ENCODE measurements at places on chromosomes 2 and 18. TPM values are rescaled to one million over a fixed set of nuclear protein-coding genes. Genes with fewer than 3 reads are reported as not detected.

DNA sequence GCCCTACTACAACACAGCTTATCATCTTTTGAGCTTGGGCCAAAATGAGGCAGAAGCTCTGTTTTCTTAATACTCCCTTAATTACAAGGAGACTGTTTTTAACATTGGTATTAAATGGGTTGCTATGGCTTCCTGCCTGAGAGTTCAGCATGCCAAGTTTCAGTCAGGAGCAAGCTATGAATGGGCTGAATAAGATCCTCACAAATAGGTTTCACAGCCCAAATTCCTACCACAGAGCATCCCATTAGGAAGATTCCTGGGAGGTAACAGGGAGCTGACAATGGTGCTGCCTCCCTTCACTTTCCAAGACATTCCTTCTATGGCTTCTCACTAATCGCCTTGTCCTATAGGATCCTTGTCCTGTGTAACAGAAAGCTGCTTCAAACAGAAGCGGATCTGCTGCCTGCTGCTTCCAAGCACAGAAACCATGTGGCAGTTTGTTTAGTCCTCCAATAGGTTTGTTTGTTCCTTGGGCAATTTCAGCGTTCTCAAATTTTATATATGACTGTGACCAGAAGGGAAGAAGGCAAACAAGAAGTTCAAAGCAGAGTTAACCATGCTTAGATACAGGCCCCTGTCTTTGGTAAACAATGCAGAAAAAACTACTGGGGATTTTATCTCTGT is 70.9 kb downstream of the NCKAP5 start:
- DNase-seq = peak; percentile 68

GRCh38 chr2:133574620-133575019 is 6.4 kb upstream of the NCKAP5 start:
- no peak for DNase-seq

- DNase-seq = no peak
Observed at GRCh38 chr2:54757500-54757899, 34.0 kb downstream of the EML6 start.

GRCh38 chr18:50276452-50276851 is 4.9 kb downstream of the MBD1 start:
- no peak for DNase-seq

DNA sequence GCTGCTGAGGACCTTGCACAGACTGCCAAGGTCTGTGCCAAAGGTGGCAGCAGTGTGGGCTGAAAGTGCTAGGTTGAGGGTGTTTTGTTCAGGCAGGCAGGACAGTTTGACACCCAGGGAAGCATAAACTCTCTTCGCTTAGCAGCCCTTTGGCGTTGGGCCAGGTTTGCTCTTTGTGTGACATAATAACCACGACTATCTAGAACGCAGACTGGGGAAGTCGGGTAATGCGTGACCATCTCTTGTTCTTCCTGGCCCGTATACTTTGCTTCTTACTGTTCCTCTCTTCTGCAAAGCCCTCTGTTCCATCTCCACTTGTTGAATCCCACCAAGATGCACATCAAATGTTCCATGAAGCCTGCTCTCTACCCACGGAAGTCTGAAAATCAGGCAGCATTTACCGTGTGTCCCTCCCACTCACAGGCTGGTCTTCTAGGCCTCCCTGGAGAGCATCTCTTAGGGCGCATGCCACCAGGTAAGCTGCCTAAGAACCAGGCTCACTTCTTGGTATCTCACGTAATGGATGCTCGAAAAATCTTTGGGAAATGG is 96.7 kb upstream of the LMAN1 start:
- peak; percentile 66 for DNase-seq

GRCh38 chr2:6794448-6794847 is 71.3 kb downstream of the CMPK2 start:
- DNase-seq = no peak

DNA sequence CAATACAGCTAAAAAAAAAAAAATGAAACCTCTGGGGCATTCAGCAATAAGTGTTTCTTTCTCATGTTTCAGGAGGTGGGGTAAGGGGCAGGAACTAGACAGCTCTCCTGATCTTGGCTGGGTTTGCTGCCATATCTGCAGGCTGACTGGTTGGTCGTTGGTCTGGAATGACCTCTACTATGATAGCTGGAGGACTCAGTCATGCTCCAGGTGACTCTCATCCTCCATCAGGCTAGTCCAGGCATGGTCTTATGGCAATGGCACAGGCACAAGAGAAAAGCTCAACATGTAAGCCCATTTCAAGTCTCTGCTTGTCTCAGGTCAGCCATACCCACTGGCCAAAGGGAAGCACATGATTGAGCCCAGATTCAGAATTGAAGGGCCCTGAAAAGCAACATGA is 9.5 kb upstream of the SLC1A4 start:
- no peak for DNase-seq

GRCh38 chr18:32025744-32026143 is 7.1 kb downstream of the RNF125 start:
- no peak for DNase-seq

GRCh38 chr2:74059137-74059775 is 74.5 kb downstream of the TET3 start:
- DNase-seq = no peak

DNA sequence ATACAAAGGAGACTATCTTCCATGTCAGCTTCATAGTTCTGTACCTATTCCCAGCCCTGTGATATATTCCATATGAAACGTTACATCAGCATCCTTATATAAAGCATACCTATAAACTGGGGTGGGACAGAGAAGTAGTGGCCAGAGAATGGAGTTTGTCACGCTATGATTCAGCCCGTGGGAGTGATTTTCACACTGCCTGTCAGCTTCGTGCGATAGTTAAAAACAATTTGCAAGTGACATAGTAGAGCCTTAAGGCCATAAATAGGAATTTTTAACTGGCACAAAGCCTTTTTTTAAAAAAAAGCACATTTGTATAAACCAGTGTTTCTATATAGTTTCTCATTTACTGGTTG is 30.2 kb downstream of the PKP4 start:
- DNase-seq = no peak

GRCh38 chr2:230878599-230879188 is 14.0 kb downstream of the ITM2C start:
- DNase-seq = no peak

The CNDP2 gene
- 155 TPM for total RNA-seq

The RFX8 gene
- total RNA-seq = 0.88 TPM

The RAB27B gene
- total RNA-seq = 8.2 TPM

The C1GALT1C1L gene
- 0.40 TPM for total RNA-seq

The RGPD3 gene
- total RNA-seq = 0.71 TPM

The CARF gene
- total RNA-seq = 20.0 TPM

The ZNF532 gene
- total RNA-seq = 56.6 TPM

The PASK gene
- total RNA-seq = 21.8 TPM

The ZSCAN30 gene
- total RNA-seq = 42.6 TPM

The DOCK10 gene
- total RNA-seq = 28.1 TPM

The SULT1C2 gene
- 4.8 TPM for total RNA-seq

Measured in lung (tissue), 17 donors.